ENCODE measurements at places on chromosomes 7 and 10.

- peak; percentile 61 for DNase-seq
These were observed at the start of gene ITGA8 for GRCh38 chr10:15719899-15720634. ITGA8 (minus strand) TSS chr10:15719922; CDS start chr10:15719771, 151 bp downstream.

DNA sequence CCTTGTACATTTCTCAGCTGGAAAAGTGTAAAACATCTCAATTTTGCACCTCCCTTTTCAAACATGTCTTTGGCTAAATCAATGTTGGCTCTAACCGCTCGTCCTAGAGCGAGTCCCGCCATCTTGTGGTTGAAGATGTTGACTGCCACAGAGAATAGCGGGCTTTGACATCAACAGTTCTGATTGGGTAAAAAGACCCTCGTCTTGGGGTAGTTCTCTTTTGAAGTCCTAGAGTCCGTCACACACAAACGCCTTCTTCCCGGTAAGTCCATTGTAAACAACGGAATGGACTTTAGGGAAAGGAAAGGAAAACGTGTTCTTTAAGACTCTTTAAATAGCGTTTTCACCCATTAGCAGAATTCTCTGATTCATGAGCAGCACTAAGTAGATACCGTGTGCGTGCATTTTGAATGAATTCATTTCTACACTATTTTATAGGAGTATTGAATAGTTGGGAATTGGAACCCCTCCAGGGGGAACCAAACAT lies 452 bp upstream of the RPP30 start:
- DNase-seq: peak; percentile 77

- peak; percentile 61 for DNase-seq
These were observed 41.9 kb upstream of the TNKS2 start for GRCh38 chr10:91756286-91756685.

DNA sequence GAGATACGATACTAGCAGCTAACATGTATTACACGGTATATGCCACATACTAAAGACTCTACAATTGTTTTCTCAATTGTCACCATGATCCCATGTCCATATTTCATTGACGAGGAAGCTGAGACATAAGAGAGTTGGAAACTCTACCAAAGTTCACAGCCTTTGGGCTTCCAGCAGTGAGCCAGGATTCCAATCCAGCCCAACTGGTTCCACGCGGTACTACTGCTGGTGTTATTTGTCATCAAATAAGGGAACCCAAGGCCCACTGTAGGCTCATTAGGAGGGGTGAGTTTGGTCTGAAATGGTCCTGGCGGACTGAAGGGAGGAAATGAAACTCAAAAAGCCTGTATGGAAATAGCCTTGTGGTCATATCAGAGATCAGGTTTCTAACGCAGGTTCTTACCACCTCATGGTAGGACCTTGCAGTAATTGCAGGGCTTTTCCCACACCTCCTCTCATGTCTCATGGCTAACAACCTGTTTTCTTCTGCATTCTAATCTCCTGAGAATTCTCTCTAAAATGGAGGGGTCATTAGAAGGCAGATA lies 814.6 kb downstream of the LRMDA start:
- DNase-seq: no peak

DNA sequence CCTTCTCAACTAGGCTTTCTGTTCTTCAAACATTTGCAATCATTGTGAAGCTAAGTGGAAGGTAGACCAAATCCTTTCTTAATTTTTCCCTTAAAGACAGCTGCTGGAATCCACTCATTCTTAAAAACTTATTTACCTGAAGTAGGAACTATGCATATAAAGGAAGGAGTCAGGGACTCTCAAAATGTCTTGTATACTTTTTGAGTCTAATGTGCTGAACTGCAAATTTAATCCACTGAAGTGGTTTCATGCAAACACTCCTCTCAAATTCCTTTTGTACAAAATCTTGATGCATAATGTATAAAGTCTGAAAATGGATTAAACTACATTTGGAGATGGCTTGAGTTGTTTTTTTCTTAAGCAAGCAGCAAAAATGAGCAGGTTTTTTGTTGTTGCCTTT lies 118.0 kb downstream of the CABCOCO1 start:
- DNase-seq: no peak

- no peak for DNase-seq
These were observed 29.8 kb downstream of the PNLIPRP3 start for GRCh38 chr10:116457488-116457887.

GRCh38 chr7:142927085-142927745 lies 6.3 kb downstream of the TRPV5 start:
- DNase-seq: no peak

DNA sequence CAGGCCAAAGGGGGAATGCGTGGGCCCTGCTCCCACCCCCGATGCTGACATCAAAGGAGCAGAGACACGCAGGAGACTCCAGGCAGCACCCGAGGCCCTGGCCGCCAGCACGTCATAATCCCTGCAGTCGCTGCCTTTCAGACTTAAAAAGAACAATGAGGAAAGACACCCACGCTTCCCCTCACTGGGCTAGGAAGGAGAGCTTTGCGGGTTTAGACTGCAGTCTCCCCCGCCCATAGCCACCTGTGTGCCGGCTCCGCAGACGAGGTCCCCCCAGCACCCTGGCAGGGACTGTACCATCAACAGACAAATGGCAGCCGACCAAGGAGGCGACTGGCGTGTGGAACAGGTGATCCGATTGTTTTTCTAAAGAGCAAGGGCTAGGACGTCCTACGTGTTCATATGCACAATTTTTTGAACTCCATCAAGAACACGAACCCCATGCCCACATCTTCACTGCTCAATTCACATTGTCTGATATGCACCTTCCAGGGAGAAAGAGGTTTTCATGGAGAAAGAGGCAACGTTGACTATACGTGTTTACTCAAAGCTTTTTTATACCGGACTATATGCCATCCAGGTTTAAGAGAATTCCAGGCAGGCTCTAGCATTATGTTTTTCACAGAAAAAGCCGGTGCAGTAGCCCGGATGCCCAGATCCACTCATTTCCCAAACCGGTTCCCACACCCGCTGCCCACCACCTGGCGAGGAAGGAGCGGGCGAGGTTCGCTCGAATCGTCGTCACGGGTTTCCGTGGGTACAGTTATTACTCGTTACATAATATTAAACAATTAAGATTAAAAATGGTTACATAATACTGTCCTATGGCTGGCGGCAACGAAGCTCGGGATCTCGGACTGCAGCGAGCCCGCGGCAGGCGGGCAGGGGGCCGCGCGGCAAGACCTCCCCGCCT lies 1.1 kb downstream of the GRB10 start:
- no peak for DNase-seq

DNA sequence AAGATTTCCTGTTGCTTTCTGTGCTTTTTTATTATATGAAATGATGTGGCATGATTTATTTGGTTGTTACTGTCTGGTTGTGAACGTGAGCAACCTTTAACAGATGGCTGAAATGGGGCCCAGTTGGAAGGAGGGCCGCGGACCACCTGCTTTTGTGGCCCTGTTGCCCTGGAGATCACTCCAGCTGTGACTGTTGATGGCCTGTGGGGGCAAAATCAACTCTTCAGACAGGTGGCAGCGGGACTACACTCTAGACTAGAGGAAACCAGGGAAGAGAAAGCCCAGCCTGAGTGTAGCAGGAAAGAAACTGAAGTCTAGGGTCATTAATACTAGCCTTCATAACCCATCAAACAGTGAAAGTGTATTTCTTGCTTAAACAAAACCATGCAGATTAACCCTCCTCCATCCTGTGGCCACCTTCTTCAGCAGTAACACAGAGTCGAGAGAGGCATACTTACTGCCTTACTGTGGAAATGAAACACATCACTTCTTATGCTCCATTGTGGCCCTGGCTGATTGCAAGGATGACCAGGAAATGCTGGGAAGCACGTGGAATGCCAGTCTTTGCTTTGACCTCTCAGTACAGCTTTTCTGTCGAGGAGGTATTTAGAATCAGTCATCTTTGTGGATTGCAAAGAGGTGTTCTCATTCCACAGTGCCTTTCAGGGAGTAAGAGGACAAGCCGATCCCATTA lies 80.5 kb downstream of the CCNY start:
- no peak for DNase-seq

GRCh38 chr7:91291902-91292301 lies 27.7 kb downstream of the FZD1 start:
- no peak for DNase-seq

- no peak for DNase-seq
These were observed 68.6 kb upstream of the KMT2C start for GRCh38 chr7:152504367-152504766.

DNA sequence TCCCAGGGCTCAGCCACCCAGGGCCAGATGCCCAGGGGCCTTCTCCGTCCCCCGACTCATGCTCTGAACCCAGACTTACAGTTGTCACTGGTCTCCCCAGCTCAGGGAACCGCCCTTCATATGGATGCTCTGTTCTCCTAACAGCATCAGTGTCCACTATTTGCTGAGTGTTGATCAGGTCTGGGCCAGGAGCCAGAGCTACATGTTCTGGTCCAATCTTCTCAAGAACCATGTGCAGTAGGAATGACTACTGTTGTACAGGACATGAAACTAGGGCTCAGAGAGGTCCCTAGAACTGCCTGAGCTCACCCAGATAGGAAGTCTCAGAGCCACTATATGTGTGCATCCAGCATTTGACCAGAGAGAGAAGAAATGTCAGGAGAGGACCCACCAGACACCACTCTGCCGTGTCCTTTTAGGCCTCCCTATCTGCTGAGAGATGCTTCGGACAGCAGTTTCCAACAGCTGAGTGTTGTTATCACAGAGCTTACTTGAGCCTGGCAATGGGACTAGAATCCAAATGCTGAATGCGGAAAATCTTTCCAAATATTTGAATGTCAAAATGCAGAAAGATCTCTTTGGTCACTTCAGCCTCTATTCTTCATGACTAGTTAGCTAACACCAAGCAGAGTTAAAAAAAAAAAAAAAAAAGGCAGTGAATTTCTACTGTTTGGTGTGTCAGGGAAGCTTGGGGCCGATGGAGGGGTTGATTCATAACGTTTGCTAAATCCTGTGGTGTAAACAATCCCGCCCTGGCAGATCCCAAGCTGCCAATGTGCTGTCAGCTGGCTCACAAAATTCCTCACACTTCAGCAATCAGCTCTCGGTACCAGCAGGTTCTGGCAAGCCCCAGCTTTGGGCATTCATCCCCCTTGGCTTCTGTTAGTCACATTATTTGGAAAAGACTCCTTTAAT lies 246.1 kb downstream of the TNS3 start:
- peak; percentile 33 for DNase-seq

- no peak for DNase-seq
These were observed 38.6 kb upstream of the TNRC18 start for GRCh38 chr7:5462216-5462615.

- peak; percentile 73 for DNase-seq
These were observed 27.9 kb downstream of the DUSP5 start for GRCh38 chr10:110525349-110526260.

DNA sequence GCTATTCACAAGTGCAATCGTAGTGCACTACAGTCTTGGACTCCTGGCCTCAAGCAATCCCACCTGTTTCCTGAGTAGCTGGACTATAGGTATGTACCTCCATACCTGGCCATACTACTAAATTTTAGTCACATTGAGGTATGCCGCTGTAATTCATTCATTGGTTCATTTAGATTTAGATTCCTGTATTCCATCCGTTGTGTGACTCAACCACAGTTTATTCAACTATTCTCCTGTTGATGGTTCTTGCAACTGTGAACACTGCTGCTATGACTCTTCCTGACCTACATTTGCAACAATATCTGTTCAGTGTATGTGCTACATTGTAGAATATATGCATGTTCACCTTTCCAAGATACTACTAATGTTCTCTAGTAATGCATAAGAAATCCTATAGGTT lies 8.0 kb upstream of the ZCCHC24 start:
- no peak for DNase-seq

GRCh38 chr7:135774284-135774683 lies 25.7 kb upstream of the FAM180A start:
- DNase-seq: peak; percentile 88

GRCh38 chr10:133379152-133379800 lies at the start of gene PAOX:
PAOX (plus strand) TSS chr10:133379262; CDS start chr10:133379317, 55 bp downstream.
- peak; percentile 64 for DNase-seq

DNA sequence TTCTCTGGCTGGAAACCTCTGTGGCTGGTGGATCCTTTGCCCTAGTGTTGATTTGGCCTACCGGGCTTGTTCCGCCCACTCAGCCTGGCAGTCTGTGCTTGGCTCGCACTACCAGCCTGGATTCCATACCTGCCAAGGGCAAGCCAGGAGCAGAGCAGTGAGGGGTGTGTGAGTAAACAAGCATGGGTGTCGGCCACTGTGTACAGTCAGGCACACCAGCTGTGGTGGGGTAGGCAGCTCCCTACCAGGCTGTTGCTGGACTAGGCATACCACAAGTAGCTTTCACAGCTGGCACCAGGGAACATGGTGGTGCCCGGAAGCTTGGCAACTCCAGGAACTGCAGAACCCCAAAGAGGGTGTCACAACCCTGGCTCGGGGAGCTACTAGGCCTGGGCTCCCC lies 942.9 kb upstream of the LRRN3 start:
- DNase-seq: no peak

- DNase-seq: no peak
These were observed 9.4 kb downstream of the PTEN start for GRCh38 chr10:87872828-87873227.

- DNase-seq: no peak
These were observed 142.3 kb upstream of the NRP1 start for GRCh38 chr10:33476757-33477273.

- peak; percentile 11 for DNase-seq
These were observed 370 bp downstream of the TMEM60 start for GRCh38 chr7:77797734-77798393.

- DNase-seq: no peak
These were observed 39.7 kb downstream of the SIRT1 start for GRCh38 chr10:67924136-67924535.

DNA sequence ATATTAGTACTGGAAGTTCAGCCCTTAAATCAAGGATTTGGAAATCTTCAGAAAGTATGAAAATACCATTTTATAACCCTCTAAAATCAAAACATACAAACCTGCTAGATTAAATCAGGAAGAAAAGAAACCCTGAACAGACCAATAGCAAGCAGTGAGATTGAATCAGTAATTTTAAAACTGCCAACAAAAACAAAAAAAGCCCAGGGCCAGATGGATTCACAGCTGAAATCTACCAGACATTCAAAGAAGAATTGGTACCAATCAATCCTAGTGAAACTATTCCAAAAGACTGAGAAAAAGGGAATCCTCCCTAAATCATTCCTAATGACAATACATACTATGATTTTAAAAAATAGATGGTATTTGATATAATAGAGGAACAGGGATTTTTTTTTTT lies 70.1 kb downstream of the MCU start:
- no peak for DNase-seq

GRCh38 chr7:45698303-45699014 lies 124.3 kb downstream of the ADCY1 start:
- no peak for DNase-seq

All from fibroblast of skin of back (primary cell).